HCEC 1CT (cell line): ENCODE measurements at places on chromosomes 2 and 18.

DNA sequence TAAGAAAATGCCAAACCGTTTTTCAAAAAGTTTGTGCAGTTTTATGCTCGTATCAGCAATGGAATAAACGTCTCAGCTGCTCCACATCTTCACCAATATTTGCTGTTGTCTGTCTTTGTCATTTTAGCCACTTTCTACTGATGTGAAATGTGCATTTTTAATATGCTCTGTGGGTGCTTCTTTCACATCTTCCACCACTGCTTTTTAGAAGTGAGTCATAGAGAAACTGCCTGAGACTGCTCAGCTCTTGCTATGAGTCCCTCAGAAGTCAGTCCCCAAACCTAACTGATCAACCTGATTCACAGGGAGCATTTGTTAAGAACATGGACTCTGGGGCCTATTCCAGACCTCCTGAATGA lies 41.0 kb upstream of the EPC2 start:
- DNase-seq: no peak

GRCh38 chr2:236117401-236117800 lies 50.8 kb downstream of the GBX2 start:
- no peak for DNase-seq

DNA sequence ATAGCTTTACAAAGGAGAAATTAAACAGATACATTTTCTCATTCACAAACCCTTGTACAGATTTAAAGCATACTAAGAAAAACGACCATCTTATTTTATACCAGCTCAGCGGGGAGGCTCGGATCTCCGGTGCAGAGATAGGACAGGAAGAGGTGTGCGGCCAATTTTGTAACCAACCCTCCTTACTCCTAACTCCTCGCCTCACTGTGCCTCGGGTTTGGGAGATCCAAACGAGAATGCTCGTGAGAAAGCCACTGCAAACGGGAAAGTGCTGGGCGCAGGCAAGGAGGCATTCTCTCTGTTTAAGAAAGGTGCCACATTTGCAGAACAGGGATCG lies 1.2 kb downstream of the KDSR start:
- DNase-seq: no peak

DNA sequence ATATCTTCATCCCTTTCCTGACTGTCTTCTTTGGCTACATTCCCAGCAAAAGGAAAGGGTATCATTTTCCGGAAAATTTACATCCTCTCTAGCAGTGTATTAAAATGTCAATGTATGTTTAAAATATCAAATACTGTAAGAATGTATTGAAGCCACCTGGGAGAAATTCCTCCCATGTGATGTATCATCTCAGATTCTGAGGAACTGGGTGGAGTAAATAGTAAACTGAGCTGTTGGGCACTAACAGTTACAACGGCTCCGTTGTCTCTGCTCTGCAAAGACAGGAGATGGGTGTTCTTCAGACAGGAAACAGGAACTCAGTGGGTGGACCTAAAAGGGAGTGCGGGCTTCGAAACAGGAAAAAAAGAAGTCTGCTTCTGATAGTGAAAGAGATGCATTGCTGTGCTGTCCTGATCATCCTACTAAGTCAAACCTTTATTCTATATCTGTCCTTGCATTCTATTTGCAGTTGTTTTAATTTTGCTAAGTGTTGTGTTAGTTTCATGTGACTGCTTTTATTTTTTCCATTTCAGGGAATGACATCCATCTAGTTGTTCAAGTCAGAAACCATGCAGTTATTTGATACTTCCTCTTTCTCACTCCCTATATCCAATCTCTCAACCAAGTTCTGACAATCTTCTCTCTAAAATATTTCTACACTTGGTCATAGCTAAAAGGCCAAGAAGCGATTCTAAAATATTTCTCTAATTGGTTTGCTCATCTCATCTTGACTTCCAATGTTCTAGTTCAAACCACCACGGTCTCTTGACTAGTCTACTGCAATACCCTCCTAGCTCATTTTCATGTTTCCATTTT lies 19.4 kb downstream of the DOK1 start:
- DNase-seq: peak; percentile 95

DNA sequence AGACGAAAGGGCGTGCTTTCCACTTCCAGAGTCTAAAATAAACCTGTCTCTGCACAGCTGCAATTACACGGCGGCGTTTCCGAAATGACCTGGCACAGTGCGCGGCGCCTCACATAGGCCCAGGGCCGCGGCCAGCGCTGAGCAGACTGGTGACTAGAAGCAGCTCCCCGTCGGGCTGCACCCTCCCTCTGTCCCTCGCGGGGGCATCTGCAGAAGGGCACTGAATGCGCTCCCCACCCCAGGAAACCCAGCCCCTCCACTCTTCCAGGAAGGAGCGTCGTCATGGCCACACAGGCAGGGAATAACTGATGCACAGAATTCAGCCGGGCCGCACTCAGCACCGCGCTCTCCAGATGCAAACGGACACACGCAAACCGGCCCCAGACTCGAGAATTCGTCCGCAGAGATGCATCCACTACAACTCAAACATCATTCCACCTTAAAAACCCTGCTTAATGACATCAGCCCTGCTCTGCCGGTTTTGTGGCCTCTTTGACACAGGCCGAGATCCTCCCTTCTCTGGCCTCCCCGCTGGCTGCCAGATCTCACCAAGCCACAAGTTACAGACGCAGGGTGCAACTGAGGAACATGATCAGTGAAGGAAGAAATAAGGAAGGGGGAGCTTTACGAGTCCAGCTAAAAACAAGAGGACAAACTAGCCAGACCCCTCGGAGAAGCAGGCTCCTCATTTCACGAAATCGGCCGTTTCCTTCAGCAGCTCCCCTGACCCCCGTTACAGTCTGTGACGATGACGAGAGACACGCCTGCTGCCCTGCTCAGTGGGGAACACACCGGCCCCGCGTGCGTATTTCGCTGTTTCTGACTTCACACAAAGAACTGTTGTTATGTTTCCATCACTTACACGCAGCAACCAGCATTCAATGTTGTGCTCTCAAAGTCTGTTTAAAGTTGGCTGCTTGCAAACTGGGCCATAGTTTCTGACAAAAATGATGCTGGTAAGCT lies 40.2 kb downstream of the MBP start:
- no peak for DNase-seq

DNA sequence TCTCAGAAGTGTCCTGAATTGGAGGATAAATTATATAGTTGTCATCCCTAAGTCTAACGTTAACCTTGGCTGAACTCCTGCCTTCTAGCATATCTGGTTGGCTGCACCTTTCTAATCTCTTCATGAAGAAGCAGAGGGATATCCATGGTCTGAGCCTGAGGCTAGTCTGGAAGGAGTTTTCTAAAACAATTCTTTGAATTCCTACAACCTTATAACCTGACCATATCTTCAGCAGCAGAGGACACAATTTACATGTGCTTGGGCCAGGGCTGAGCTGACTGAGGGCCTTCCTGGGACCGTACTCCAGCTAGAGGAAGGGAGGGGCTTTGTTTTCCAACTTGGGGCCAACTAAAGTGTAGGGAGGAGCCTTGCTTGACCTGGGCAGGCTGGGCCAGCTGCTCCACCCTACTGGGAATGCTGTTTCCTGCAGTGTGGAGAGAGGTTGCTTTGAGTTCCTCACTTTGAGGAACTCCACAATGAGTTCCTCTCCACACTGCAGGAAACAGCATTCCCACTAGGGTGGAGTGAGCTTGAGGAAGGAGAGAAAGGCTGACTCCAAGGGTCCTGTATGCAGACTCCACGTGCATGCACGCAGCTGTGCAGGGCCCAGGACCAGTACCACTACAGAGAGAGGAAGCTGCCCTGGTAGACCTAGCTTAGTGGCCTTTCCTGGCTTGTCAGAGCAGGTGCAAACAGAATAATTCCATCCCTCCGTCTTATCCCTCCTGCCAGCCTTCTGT lies 19.6 kb downstream of the CEP68 start:
- no peak for DNase-seq

DNA sequence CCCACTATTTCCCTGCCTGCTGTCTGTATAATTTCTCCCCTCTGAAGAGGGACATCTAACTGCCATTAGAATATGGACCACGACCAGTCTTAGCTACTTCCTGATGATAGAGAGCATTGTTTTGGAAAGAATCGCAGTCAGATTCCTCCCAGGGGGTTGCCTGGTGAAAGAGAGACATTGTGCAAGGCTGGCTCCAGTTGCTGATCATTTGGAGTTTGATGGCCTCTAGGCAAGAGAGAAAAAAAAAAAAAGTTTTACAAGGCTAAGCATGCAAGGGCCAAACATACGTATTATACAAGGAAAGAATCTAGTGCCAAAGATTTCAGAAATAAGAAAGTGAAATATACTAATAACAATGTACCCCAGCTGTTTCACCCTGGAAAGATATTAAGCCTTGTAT lies 182.2 kb downstream of the CMPK2 start:
- no peak for DNase-seq

DNA sequence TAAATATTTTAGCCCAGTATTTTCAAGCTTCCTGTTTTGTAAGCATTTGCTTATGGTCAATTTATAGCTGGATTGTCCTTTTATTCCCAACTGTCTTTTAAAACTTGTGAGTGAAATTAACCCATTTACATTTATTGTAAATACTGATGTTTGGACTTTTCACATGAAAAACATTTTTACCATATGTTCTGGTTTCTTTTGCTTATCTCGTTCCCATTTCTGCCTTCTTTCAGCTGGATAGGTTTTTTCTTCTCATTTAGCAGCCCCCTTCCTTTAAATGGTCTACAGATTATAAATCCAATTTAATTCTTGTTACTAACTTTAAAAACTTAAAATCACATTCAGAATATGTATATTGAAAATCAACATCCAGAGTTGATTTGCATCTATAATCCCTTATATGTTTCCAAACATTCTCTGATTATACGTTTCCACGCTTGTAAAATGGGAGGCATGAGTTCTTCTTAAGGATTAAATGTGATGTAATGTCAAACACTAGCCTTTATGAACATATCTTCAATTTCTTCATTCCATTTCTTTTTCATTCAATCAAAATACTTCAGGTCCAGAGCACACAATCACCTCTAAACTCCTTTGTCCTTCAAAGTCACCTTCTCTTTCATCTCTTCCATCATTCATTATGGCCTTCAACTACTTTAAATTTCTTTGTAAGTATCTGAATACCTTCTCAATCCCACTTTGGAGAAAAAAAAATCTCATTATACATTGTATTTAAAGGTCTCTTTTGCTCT lies 1.1 kb upstream of the KDM3A start:
- DNase-seq: no peak

DNA sequence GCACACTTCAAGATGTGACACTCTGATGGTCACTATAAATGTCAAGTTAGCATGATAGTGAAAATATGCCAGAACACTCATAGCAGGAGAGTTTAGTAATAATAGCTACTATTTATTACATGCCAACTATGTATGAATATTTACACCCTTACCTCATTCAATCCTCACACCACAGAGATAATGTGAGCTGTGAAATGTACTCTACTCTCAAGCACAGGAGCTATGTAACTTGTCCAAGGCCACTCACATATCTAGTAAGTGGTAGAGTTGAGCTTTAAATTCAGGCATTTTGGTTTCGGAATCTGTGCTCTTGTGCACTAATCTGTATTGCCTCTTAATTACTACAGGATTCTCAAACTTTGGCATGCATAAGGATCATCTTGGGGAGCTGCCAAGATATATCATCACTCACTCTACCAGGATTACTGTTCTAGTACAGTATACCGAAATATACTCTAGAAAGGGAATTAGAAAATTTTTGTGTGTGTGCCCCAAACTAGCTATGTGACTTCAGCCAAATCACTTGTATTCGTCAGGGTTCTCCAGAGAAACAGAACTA lies 154.3 kb downstream of the PLCL1 start:
- DNase-seq: no peak

DNA sequence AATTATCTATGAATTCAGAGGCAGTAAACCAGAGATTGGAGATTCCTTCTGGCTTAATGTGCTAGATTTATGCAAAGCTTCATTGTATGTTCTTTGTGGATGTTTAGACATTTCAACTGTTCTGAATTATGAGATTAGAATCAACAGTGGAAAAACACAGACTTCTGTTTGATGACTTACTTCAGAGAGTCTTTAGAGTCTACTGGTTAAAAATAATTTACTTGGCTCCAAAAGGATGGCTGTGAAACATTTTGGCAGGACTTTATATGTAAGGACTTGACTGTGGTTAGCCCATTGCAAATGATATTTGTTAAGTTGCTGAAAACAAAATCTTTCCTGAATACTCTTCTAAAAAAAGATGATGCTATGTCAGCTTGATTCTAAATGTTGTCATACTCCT lies 25.5 kb upstream of the LRRC30 start:
- no peak for DNase-seq

DNA sequence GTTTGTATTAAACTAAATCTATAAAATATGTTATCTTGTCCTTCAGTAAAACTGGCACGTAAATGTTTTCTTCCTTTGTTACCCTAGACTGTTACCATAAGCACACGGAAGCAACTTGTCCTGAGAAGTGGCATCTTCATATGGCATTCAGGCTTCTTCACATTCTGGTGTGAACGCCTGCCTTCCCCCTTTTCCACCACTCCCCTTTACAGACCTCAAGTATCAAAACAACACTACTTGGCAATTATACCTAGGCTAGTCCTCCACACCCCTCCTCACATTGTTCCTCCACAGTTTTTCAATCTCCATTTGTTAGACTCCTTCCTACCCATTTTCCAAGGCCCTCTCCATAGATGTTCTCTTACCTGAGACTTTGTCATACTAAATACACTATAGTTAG lies 2.9 kb downstream of the MEX3C start:
- DNase-seq: no peak

DNA sequence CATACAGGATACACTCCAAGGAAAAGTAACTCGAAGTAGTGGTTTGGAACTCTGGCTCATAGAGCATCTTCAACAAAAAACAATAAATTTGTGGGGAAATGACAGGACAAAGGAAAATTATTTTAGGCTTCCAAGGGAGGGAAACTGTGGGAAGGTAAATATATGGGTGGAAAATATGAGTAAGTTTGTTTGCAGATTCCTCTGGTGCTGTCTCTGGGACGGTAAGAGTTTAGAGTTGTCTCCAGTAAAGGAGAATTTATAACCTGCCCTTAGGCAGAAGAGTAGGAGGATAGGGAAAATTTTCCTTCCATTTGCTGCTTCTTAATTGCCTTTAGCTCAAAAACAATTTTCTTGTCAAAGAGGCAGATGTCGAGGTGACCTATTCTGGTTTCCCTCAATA lies 19.3 kb downstream of the HNMT start:
- DNase-seq: no peak

GRCh38 chr2:153972412-153972811 lies 100.7 kb downstream of the GALNT13 start:
- DNase-seq: no peak

DNA sequence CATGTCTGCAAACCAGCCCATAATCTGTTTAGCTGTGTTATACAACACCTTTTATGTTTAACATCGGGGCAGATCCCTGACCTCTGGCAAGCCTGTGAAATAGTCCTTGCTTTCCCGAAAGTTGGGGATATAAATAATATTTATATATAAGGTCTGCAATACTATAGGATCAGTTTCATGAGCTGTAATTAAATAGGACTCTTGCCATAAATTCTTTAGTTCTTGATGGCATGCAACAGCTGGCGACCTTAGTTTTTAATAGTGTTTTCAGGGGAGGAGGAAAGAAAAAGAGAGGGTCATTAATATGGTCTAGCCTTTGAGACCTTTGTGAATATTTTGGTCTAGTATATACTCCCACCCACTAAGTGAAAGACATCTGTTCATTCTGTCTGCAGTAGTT lies 166.5 kb downstream of the MTX2 start:
- DNase-seq: no peak
